ENCODE measurements at places on chromosomes 7 and 10.

DNA sequence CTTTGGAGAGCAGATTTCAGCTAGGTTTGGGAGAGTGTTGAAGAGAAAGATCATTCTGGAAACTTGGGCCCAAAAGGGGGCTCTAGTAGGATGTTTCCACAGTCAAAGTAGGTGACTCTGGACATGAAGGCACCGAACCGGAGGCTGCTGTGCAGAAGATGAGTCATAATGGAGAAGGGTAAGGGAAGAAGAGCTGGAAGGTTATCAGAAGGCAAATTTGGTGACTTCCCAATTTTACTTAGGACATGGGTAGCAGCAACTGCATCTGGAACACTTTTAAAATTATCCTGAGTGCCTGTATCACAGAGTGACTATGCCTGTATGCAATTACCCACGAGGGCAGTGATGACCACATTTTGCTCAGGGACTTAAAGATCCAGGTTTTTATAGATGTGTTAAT lies 38.8 kb downstream of the PIK3AP1 start:
- DNase-seq = no peak

DNA sequence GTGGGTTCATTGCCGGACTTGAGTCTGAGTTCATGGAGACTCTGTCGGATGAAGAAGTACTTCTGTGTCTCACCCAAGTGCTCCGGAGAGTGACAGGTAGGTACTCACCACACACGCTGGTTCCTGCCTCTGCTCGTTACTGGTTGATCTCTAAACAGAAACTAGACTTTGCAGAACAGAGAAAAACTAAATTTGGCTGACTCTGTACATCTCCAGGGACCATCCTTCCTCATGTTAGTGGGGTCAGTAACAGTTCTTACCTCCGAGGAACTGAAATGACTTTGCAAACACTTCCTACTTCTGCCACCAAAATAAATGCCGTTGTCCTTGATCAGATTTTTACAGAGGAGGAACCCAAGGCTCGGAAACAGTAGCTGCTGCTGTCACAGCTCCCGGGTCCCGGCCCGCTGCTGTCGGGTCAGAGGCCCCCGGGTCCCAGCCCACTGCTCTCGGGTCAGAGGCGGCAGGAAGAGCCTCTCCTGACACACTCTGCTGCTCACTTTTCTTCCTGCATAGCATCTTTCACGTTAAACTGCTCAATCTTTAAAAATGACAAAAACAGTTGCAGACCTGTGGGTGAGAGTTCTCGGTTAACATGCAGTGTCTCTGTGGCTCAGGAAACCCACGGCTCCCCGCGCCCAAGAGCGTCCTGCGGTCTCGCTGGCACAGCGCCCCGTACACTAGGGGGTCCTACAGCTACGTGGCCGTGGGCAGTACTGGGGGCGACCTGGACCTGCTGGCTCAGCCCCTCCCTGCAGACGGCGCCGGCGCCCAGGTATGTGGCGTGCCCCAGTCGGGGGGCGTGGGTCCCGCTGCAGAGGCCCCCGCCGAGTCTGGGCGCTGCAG lies 4.8 kb upstream of the MTG1 start:
- no peak for DNase-seq

- no peak for DNase-seq
These were observed 9.9 kb downstream of the BLVRA start for GRCh38 chr7:43768201-43768886.

DNA sequence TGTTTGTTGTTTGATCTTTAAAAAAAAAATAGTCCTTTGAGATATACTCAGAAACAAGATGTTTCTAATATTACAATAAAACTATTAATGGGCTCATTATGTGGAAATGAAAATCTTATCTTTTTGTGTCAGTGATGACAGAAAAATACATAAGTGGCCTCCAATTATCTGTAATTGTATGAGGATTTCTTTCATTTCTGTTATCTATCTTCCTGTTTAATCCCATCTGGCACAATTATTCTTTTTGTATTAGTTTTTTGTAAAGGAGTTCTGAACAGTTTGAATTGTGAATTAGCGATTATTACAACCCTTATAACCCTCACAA lies 270.8 kb downstream of the BBS9 start:
- no peak for DNase-seq

- no peak for DNase-seq
These were observed 3.4 kb upstream of the C1GALT1 start for GRCh38 chr7:7178906-7179305.

DNA sequence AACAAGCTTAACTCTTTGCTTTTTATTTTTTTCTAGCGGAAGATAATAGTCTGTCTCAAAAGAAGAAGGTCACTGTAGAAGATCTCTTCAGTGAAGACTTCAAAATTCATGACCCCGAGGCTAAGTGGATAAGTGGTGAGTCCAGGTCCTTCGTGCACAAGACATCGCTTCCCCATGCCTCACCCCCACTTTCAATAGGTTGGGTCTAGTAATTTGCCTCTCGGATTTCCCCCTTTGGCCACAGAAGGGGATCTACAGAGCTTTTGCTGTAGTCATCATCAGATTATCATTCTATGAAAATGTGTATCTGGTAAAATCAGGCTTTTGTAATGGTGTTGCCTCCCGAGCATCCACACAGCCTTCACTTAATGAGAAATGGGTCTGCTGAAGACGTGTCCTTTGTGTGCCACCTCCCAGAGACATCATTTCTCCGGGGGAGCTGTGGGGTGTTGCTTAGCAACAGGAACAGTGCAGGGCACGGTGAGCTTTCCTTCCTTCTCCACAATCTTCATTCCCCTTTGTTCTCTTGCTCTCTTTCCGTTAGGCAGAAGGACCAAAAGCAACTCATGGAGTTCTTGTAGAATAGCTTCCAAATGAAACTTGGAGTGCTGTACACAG lies 422.8 kb downstream of the DPP6 start:
- DNase-seq = no peak

DNA sequence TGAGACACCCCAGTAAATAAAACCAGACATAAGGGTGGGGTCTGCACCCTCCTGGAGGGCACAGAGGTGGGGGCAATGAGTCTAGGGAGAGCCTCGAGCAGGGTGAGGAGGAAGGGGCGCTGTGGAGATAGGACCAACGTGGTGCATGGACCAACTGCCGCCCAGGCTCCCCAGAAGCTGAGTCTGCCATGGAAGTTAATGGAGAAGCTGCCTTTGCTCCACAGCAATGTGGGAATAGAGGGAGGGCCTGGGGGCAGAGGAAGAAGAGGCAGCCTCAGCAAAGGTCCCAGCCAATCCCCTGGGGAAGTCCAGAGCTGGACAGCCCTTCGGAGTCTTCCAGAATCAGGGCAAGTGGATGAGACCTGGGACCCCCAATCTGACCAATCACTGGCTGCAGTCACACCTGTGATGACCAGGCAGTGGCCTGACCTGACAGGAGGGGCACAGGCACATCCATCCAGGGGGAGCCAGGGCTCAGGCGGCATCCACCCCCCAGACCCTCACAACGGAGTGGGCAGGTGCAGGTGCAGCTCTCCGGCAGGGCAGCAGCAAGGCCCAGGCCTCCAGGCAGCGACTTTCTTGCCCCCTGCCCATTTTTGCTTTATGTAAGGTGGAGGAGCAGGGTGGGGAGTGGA lies 242.2 kb upstream of the PPP2R2D start:
- DNase-seq = no peak

DNA sequence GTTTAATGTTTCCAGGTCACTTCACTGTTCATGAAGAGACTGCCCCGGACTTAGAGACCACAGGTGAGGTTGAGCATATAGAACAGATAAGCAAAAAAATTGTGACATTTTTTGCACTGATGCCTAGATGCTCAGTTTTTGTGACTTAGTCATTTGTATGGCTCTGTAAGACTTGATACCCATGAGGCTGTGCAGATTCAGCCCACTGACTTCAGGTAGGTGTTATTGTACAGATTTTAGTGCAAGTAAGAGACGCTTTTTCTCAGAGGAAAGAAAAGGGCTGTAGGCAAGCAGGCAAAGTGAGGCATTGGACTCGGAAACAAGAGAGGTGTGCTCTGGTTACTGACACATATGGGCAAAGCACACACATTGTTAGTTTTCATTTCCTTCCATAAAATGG lies 820.1 kb upstream of the SORCS1 start:
- DNase-seq = no peak

DNA sequence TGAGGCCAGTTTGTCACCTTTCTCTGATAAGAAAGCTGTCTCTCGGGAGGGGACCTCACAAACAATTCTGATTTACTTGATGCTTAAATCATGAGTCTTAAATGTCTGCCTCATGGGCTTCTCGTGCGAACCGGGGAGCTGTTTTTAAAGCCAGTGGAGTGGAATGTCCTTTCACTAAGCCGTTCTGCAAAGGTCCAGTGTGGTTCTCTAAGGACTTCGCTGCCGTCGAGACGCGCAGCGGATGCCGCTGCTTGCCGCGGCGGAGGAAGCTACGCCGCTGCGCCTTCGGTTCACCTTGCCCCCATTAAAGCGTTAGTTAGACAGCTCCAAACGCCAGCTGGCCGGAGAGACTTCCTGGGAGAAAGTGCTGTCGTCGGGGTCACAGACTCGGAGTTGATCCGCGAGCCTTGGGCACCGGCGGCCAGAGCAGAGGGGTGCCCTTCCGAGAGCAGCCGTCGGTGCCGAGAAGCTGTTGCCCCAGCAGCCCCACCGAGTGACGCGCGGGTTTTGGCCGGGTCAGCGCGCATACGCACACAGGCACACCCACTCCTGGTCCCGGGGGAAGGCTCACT lies 1.3 kb upstream of the HMX3 start:
- peak; percentile 26 for DNase-seq

DNA sequence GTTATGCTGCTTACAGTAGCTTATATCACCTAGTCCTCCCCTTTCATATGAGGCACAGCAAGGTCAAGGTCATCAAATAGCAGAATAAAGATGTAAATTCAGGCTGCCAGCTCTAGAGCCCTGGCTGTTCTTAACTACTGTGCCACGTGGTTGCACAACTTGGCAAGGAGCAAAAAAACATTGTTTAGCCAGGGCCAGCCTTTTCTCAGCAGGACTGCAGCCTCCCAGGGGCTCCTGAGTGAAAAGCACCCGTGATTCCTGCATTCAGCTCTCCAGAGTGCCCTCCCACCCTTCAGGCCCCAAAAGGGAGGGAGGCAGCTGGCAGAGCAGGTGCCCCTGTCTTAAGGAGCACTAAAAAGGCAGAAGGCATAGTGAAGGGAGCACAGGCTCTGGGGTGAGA lies 31.8 kb upstream of the TM9SF3 start:
- no peak for DNase-seq

GRCh38 chr10:11183015-11183414 lies 165.3 kb downstream of the CELF2 start:
- DNase-seq = no peak

DNA sequence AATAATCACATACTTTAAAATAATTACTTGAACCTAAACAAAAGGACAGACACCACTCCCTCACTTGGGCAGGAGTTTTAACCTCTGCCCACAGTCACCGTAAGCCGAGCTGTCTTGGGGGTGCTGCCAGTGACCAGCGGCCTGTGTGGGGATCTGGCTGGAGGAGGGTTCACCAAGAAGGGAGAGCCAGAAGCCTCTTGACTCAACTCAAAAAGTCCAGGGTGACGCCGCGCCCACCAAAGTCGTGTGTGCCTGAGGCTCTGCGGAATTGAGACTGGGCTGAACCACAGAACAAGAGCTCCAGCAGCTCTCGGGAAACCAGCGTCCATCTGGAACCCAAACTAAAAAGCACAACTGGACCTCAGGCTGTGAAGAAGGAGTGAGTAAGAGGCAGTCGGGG lies 35.8 kb downstream of the ZFAND2A start:
- DNase-seq = no peak

GRCh38 chr7:98753989-98754479 lies 115.8 kb downstream of the TMEM130 start:
- DNase-seq = no peak

- no peak for DNase-seq
These were observed 16.3 kb downstream of the PI4K2A start for GRCh38 chr10:97656777-97657176.

DNA sequence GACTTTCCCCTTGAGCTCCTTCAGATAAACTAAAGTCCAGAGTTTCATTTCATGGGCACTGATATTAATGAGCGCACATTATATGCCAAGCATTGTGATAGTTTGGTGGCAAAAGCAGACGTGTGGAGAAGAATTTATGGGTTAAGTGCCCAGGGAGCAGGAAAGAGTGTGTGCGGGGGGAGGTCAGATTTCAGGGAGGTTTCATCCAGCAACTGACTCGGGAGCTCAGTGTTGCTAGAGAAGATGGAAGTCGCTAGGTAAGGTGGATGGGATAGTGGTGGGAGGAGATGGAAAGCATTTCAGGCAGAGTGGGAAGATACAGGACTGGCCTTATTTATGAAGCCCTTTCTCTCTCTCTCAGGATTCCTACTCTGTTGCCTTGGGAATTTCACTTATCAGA lies 223.0 kb downstream of the SNX10 start:
- no peak for DNase-seq

- no peak for DNase-seq
These were observed 55.5 kb upstream of the LRGUK start for GRCh38 chr7:134071355-134072331.

- DNase-seq = no peak
These were observed 76.9 kb upstream of the STEAP1B start for GRCh38 chr7:22576612-22577469.
